NCI-H510A (cell line): ENCODE measurements at places on chromosomes 5 and 9.

DNA sequence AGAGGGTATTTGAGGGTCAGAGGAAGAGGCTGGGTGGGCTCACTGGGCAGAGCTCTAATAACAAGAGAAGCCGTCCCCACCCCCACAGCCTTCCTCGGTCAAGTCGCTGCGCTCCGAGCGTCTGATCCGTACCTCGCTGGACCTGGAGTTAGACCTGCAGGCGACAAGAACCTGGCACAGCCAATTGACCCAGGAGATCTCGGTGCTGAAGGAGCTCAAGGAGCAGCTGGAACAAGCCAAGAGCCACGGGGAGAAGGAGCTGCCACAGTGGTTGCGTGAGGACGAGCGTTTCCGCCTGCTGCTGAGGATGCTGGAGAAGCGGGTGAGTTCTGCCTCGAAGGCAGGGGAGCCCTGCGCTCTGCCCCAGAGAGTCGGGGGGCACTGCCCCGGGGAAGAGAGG, 21.6 kb upstream of the RARS1 start:
- no peak for DNase-seq

DNA sequence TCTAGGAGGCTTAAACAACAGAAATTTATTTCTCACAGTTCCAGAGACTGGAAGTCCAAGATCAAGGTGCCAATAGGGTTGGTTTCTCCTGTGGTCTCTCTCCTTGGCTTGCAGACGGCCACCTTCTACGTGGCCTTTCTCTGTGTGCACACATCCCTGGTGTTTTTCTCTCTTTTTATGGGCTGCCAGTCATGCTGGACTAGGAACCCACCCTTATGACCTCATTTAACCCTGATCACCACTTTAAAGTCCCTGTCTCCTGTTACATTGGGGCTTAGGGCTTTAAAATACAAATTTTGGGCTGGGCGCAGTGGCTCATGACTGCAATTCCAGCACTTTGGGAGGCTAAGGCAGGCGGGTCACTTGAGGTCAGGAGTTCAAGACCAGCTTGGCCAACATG, 157.1 kb downstream of the TLE1 start:
- DNase-seq: no peak

DNA sequence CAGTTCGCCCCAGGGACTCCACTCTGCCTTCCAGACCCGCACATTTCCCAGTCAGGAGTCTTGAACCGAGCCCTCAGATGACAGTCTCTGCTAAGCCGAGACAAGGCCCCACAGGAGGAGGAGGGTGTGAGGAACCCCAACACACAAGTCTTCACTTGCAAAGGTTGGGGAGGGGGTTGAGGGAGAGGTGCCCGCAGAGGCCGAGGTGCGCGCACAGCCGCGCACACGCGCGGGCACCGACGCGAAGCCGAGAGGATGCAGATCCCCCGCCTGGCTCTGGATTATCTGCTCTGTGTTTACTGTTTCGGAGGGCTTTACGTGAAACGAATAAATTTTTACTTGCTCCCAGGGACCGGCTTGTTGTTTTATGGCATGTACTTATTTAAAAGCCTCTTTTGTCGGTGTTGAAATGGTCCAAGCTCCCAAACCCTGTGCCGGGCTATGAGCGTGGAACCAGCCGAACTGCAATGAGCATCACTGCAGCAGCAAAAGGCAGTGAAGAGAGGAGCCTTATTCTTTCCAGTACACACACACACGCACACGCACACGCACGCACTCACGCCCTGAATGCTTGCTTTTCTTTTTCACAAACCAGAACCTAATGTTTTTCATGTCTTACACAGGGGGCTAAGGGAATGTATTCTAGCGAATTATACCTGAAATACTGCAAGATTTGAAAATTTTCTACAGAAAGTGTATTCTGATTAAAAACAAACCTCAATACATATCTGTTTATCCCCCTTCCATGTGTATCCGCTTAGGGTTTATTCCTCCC, 297.7 kb downstream of the PARP8 start:
- DNase-seq: no peak

DNA sequence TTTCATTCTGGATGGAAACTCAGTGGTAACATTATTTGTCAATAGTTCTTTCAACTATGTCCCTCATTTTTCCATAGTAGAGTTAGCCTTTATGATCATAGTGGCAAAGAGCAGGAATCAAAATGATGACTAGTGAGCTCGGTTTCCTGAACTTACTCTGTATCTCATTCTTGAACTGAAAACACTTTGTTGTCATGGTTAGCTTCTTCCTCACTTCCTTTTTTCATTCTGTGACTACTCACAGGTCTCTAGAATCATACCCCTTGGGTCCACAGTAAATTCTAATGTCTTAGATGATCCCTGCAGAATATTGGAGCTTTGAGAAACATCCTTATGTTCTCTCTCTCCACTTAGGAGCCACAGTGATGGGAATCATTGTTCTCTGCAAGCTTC, 29.4 kb upstream of the RECK start:
- no peak for DNase-seq

DNA sequence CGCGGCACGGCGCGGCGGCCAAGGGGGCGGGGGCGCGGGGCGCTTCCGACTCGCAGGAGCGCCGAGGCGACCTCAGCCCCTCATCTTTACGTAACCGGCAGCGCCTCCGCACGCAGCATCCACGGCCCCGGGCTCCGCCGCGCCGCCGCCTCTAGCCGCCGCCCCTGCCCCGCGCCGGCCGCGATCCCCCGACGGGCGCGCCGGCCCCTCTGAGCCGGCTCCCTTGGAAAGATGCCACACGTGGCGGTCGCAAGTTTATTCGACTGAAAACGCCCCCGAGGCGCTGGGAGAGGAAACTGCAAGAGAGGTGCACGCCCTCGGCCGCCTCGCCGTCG, 1.0 kb downstream of the KLF9 start:
- DNase-seq: no peak

GRCh38 chr9:137281345-137282116, 4.0 kb downstream of the TOR4A start:
- DNase-seq: no peak

GRCh38 chr5:110965773-110966581, 105.5 kb upstream of the TSLP start:
- no peak for DNase-seq

DNA sequence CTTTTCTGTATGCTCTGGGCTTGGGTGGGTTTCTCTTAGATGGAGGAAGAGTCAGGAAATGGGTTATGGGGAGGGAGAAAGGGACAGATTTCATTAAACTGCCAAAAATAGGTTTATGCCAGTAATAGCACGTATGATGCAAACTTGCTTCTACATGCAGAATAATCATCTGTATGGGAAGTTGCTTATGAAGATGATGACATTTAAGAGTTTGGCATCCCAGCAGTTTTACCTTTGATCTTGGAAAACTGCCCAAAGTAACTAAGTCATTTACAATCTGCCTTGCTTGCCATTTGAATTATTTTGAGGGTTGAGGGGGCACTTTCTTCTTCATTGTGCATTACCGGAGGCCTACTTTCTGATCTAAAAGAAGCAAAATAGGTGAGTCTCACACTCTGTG, 282.9 kb upstream of the ANKRD55 start:
- DNase-seq: no peak

DNA sequence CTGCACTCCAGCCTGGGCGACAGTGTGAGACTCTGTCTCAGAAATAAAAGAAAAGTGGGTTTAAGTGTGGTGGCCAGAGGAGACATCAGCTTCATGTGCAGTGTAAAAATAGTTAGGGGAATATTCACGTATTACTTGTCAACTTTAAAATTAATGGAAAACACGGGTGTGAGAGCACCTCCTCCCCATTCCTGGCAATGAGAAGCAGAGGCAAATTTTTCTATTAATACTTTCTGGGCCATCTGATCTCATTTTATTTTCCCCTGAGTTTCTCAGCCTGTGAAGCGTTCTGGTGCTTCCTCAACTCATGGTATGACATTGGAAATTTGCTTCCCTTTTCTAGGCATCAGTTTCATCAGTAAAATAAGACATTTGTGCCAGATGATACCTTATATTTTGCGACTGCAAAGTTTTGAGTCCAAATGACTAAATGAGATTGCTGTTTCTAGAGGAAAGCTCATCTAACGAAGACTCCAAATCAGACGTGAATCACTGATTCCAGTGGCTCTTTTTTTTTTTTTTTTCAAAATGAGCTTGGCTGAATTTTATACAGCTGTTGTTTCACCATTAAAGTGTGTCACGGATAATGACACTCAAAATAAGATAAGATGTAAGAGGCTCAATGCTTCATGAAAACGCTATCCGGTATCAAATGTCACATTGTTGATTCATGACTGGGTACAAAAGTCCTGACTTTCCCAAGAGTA, 104.6 kb downstream of the MSX2 start:
- no peak for DNase-seq

DNA sequence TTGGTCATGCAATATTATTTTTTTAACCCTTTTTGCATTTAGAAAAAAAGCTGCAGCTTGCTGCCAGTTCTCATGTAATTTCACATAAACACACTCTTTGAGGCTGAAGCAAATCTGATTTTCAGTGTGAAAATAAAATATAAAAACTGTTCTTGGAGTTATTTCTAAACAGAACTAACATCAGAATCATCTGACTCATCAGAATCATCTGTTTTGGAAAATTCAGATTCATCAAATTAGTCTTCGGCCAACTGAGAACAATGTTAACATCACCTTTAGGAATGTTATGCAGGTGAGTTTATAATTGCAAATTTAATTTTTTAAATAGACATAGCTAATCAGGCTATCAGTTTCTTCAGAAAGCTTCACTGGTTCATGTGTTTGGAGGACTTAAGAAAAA, 45.3 kb downstream of the ZCCHC7 start:
- DNase-seq: no peak

DNA sequence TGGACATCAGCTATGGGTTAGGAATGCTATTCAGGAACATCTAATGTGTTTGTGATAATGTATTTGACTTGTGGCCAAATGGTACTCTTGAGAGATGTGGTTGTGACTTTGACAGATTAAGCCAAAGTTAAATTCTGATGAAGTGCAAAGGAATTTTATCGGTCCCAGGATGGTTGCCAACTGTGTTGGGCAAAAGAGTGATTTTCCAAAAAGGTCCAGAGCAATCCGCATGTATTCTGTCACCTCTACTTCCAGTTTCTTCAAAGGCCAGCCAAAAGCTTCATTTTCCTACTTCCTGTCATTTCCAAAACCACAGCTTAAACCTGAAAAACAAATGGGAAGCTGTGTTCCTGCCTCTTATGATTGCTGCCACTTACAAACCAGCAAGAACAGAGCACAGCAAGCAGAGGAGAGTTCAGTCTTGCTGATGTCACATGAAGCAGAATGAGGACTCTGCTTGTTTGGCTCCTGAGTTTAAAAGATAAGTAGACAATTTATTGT, 59.8 kb downstream of the MARCHF3 start:
- DNase-seq: no peak

GRCh38 chr5:168740811-168741213, 161.6 kb upstream of the PANK3 start:
- no peak for DNase-seq

DNA sequence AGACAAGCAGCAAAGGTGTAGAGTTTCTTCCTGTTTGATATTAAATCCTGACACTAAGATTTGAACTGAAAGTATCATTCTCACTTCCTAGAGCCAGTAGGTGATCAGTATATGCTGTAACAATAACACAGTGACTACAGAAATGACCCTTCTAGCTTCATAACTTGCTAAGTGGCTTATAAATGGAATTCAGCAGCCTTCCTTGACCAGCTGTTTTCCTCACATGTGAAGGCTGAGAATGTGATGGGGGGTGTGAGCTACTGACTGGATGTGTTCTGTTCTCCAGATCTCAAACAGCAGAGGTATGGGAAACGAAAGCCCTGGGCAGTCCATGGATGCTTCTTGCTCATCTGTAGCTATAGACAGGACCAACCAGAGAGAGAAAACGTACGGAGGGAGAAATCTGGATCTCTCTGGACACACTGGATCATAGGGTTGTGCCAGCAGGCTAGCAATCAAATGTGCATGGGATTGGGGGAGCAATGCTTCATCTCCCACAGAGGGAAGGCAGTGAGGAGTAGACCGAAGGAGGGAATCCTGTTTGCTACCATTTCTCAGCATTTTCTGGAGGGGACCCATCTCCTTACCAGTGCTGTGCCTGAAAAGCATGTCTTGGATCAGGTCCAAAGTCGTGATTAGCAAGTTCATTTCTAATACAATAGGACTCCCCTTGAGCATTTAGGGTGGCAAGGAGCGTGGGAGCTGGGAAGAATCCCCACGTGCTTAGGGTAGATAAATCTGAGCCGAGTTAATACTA, 39.4 kb downstream of the TNFAIP8 start:
- DNase-seq: no peak

GRCh38 chr9:30935730-30936129, 1448.7 kb upstream of the ACO1 start:
- DNase-seq: no peak

- DNase-seq: no peak
Observed at GRCh38 chr5:75510417-75510835, 1.0 kb downstream of the CERT1 start.

- DNase-seq: no peak
Observed at GRCh38 chr5:109601736-109602135, 88.0 kb upstream of the MAN2A1 start.

DNA sequence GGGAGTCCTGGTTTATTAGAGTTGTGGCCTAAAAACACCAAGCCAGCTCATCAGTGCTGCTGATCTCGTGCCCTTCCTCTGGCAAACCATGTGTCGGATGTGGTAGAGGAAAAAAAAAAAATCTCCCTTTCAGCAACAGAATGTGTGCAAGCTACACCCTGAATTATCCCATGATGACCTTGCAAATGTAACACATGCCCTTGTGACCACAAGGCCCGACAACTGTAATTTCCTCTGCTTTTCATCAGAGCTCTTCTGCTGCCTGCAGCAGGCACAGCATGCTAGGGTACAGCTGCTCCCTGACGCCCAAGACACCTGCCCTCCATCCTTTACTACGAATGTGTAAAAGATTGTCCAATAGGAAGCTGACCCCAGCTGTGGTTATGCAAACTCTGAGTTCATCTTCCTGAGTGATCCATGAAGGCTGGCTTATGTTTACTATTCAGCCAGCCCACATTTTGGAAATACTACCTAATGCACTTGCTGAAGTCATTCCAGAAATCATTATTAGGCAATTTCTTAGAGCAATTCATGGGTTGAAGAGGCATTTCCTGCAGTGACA, 14.6 kb upstream of the BNC2 start:
- no peak for DNase-seq

DNA sequence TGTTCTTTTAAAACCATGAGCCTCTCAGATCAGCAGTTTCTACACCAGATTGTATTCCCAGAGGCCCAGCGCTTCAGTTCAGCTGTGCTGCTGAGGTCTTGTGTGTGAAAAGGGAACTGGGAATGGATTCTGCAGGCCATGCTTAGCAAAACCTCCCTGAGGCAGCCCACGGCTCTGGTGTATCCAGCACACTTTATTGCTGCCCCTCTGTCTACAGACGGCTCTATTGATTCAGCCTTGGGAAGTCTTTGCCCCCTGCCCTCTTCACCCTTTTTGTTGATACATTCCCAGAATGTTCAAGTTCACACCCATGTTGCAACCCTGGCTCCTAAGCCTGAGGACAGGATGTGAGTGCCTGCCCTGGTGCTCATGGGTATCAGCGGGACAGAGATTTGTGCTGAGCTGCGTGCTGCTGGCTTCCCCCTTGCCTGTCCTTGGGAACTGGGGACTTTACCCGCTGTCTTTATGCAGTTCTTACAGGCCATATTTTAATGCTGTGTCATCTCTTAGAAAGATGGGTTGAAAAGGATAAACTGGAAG, 37.3 kb downstream of the ARHGAP26 start:
- no peak for DNase-seq

- no peak for DNase-seq
Observed at GRCh38 chr5:14202462-14202861, 59.3 kb downstream of the TRIO start.

- DNase-seq: no peak
Observed at GRCh38 chr5:104540448-104540847, 977.9 kb upstream of the NUDT12 start.
